ENCODE measurements at places on chromosomes 4 and X. TPM values are rescaled to one million over a fixed set of nuclear protein-coding genes. Genes with fewer than 3 reads are reported as not detected.

The SYP gene
- 3.9 TPM for total RNA-seq

The IL3RA gene
- total RNA-seq: 5.2 TPM

DNA sequence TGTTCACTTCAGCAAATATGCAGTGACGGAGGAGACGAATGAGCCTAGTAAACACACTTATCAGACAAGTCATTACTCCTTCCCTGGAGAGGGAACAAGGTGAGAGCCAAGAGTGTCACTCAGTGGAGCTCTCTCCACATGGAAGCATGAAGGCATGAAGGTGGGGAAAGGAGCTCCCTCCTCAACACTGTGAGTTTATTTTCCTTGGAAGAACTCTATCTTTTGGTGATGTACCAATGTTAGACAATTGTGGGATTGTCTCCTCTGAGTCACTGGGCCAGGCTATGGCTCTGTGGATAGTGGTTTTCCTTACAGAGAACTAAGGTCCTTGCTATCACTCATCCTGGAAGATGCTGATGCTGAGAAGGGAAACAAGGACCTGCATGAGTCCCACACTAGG is 200.2 kb downstream of the CPEB2 start:
- DNase-seq: no peak

DNA sequence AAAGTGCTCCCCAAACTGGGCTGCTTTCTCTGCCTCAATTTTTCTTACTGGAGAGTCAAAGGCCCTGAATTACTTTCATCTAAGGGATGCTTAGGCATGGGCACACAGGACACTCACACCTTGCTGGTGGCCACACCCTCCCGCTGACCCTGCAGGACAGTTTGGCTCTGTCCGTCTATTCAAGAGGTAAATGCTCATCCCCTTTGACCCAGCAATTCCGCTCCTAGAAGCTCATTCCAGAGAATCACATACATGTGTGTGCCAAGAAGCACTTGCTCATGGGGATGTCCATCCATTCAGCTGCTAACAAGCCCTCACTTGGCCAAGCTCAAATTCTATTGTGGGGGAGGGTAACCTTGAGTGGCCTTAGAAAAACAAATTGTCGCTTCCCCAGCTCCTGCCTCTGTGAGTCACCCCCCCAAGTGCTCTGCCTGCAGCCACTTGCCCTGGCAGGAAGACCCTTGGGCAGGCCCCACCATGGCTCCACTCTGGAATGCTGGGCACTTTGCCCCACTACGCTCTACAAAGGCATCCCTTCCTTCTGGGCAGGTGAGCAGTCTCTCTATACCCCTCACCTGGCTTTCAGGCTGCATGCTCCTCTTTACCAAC is 54.5 kb downstream of the HTRA3 start:
- no peak for DNase-seq

GRCh38 chr4:151584101-151584500 is 175.1 kb downstream of the FHIP1A start:
- no peak for DNase-seq

DNA sequence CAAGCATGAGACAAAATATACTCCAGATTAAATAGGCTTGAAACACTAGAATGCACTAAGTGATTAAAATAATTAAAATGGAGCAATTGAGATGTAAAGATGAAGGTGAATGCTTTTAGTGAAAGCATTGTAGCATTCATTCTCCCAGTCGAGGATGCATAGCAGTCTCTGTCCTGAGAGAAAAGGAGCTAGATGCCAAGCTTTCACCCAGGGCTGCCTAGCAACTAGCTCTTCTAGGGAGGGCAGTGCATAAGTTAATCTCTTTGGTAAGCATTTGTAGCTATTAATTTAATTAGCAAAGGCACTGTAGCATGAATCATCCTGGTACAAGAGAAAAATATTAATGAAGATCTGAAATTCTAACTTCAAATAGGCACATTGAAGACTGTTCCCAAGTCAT is 1014.8 kb downstream of the C4orf33 start:
- DNase-seq: no peak

DNA sequence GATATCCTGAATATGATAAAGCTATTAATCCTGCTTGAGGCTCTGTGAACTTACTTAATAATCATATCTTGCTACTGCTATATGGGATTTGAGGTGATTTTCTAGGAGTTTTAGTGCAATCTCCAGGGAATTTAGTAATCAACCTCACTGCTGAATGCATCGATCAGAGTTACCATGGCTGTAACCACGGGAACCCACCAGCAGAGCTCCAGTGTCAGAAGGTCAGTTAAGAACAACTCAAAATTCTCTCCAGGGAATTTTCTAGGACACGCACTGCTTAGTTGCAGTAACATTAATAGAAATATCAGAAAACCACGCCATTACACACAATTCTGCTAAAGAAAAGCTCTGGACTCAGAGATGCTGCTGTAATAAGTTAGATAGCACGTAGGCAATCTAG is 1477.2 kb upstream of the TENM3 start:
- no peak for DNase-seq

GRCh38 chr4:56799161-56799759 is 22.2 kb downstream of the SPINK2 start:
- DNase-seq: no peak

GRCh38 chr4:88230461-88230891 is 53.9 kb downstream of the PPM1K start:
- no peak for DNase-seq

- no peak for DNase-seq
Observed at GRCh38 chr4:152304220-152304619, 231.7 kb downstream of the FBXW7 start.

DNA sequence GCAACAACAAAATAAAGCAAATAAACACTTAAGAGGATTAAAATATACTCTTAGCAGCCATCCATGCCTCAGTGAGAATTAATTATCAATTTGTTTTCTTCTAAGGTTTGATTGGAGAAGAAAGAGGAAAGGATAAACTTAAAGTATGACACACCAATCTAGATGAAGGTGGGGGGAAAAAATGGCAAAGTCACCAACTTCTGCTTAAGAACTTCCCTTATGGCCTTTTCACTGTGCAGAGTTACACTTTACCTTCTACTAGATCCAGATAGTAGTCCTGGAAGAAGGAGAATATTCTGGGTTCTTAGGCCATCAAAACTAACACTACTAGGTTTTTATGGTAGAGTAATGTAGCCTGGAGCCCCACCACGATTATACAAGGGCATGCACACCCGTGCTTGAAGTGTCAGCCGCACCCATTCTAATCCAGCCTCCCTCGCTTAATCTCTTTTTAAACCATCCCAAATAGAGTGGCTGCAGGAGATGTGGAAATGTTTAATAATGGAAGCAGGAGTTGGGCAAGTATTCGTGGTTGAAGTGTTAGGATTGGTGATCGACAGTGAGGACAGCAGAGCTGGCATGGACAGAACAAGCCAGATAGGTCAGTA is 14.1 kb downstream of the ENPEP start:
- no peak for DNase-seq

GRCh38 chr4:4472344-4472958 is 69.4 kb downstream of the STX18 start:
- DNase-seq: no peak

Data from gastrocnemius medialis (tissue), 4 donors.